ENCODE measurements at places on chromosomes 5 and 9.

GRCh38 chr5:158940977-158941376, 158.7 kb downstream of the EBF1 start:
- no peak for DNase-seq

GRCh38 chr9:84916769-84917168, 247.2 kb downstream of the NTRK2 start:
- DNase-seq = no peak

- no peak for DNase-seq
Observed at GRCh38 chr5:43900974-43901373, 298.0 kb downstream of the NNT start.

- DNase-seq = no peak
Observed at GRCh38 chr9:87337335-87338087, 160.2 kb upstream of the DAPK1 start.

Measured in activated CD4-positive, alpha-beta T cell treated with anti-CD3 and anti-CD28 coated beads, Interleukin-2, amount 50 U/mL, for 1 hour (primary cell).